SJCRH30 (cell line): ENCODE measurements at places on chromosomes 7 and 10. TPM values are rescaled to one million over a fixed set of nuclear protein-coding genes. Genes with fewer than 3 reads are reported as not detected.

DNA sequence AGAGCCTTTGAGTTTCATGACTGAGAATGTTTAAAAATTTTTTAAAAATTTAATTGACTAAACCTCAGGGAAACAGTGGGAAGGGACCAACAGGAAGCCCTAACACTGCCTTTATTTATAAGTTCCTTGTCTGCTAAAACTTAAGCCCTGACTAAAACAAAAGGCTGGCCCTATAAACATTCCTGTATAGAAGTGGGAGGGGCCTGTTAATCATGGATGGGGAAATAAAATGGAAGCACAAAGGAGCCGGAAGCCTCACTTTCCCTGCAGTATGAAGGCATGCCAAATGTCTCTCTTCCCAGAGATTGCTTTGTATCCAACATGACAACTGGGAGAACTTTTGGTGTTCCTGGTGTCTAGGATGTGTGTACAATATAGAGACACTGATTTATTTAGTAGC is 66.0 kb downstream of the VPS50 start:
- DNase-seq, result no peak
- no peaks in the 10 kb centered on the region for H3K27me3 ChIP-seq
- no peak overlapping the region for H3K27ac ChIP-seq
- peaks cover 2% of the 10 kb centered on the region; the same call in 1 of the 2 replicates for H3K36me3 ChIP-seq
- no peak overlapping the region for H3K4me3 ChIP-seq
- H3K4me1 ChIP-seq, result peaks cover 8% of the 10 kb centered on the region

CDHR3 gene
- total RNA-seq, result 0.91 and 1.5 TPM in 2 replicates

CCSER2 gene
- total RNA-seq, result 14.4 and 16.5 TPM in 2 replicates

NAT16 gene
- not detected in 2 replicates for total RNA-seq

CHAT gene
- total RNA-seq, result not detected in 2 replicates

FFAR4 gene
- total RNA-seq, result not detected in 2 replicates

- no peaks in the 10 kb centered on the region for H3K27me3 ChIP-seq
- no peak overlapping the region for H3K27ac ChIP-seq
- no peaks in the 10 kb centered on the region for H3K4me1 ChIP-seq
- DNase-seq, result no peak
- H3K4me3 ChIP-seq, result no peak overlapping the region
- H3K36me3 ChIP-seq, result peaks cover 10% of the 10 kb centered on the region
These were observed 93.9 kb upstream of the SH2B2 start for GRCh38 chr7:102192790-102193189.

- H3K4me3 ChIP-seq, result no peak overlapping the region
- peaks cover 17% of the 10 kb centered on the region for H3K36me3 ChIP-seq
- H3K27me3 ChIP-seq, result no peaks in the 10 kb centered on the region
- H3K27ac ChIP-seq, result no peak overlapping the region
- DNase-seq, result no peak
These were observed 233.0 kb downstream of the TRIL start for GRCh38 chr7:28725045-28725642.

DNA sequence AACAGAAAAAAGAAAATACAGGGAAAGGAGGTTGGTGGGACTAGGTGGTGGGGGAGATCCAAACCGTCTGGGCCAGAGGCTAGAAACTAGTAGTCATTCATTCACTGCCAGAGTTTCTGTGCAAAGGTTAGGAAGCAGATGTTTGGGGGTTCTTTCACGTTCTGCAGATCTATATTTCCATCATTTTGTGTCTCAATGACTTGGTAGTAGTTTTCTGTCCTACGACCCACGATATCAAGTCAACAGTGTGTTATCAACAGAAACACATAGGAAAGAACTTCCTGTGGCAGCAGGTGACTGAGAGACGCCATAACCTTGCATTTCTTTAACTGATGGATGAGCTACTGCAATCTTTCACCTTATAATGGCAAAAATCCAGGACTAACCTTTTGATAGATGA is 1.8 kb downstream of the CEP55 start:
- no peaks in the 10 kb centered on the region for H3K27me3 ChIP-seq
- H3K4me1 ChIP-seq, result peaks cover 13% of the 10 kb centered on the region
- no peak overlapping the region for H3K27ac ChIP-seq
- DNase-seq, result no peak
- H3K4me3 ChIP-seq, result no peak overlapping the region
